Activated T-cell treated with anti-CD3 and anti-CD28 coated beads, Interleukin-2, amount 50 U/mL, for 72 hours (primary cell): ENCODE measurements at places on chromosomes 6 and 20. TPM values are rescaled to one million over a fixed set of nuclear protein-coding genes. Genes with fewer than 3 reads are reported as not detected.

GGTLC1 gene
- total RNA-seq = not detected

MUCL3 gene
- total RNA-seq = not detected

FRMD1 gene
- total RNA-seq = 0.09 TPM

MYL9 gene
- total RNA-seq = 0.62 TPM

BACH2 gene
- total RNA-seq = 101 TPM

KCNK16 gene
- total RNA-seq = not detected

RSPH4A gene
- 0.17 TPM for total RNA-seq

C6orf141 gene
- total RNA-seq = not detected

GRIK2 gene
- not detected for total RNA-seq

PTGIS gene
- total RNA-seq = 6.3 TPM

MYCT1 gene
- not detected for total RNA-seq

SPTLC3 gene
- total RNA-seq = 1.4 TPM

EYS gene
- total RNA-seq = not detected

ERVFRD-1 gene
- not detected for total RNA-seq

REM1 gene
- not detected for total RNA-seq

EDN3 gene
- total RNA-seq = not detected

NNAT gene
- total RNA-seq = 0.19 TPM

OOEP gene
- total RNA-seq = 0.77 TPM

SAPCD1 gene
- 15.7 TPM for total RNA-seq

CAGE1 gene
- total RNA-seq = 0.25 TPM

PRR18 gene
- not detected for total RNA-seq

KCNB1 gene
- not detected for total RNA-seq

PRDM1 gene
- total RNA-seq = 25.2 TPM

PIM1 gene
- total RNA-seq = 429 TPM

ENPP3 gene
- 3.6 TPM for total RNA-seq
